ENCODE measurements at places on chromosomes 11 and 22.

DNA sequence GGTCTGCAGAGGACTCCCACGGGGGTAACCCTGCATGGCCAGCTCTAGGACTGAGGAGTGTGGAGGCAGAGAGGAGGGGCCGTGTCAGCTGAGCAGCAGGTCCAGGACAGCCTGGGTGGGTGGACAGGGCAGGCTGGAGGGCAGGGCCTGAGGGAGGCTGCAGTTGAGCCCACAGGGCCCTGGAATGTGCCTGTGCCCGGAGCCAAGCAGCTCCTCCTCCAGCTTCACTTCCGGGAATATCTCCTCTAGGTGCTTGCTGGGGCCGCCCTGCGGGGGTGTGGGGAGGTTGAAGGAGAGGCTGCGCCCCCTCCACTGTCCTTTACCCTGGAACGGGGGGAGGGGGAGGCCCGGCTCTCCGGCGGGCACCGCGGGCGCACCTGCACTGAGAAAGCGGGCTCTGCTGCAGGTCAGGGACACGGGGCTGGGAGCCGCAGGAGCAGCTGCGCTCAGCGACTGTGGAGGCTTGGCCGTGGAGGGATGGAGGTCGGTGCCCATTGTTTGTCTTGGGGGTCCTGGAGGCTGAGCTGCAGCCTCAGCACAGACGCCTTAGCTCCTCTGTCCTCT lies 1293.2 kb downstream of the BRD1 start:
- DNase-seq = no peak

GRCh38 chr11:47994417-47994816 lies 14.1 kb downstream of the PTPRJ start:
- no peak for DNase-seq

GRCh38 chr22:37416389-37416788 lies 10.9 kb downstream of the ELFN2 start:
- no peak for DNase-seq

GRCh38 chr11:64295760-64296159 lies 4.4 kb upstream of the CATSPERZ start:
- no peak for DNase-seq

DNA sequence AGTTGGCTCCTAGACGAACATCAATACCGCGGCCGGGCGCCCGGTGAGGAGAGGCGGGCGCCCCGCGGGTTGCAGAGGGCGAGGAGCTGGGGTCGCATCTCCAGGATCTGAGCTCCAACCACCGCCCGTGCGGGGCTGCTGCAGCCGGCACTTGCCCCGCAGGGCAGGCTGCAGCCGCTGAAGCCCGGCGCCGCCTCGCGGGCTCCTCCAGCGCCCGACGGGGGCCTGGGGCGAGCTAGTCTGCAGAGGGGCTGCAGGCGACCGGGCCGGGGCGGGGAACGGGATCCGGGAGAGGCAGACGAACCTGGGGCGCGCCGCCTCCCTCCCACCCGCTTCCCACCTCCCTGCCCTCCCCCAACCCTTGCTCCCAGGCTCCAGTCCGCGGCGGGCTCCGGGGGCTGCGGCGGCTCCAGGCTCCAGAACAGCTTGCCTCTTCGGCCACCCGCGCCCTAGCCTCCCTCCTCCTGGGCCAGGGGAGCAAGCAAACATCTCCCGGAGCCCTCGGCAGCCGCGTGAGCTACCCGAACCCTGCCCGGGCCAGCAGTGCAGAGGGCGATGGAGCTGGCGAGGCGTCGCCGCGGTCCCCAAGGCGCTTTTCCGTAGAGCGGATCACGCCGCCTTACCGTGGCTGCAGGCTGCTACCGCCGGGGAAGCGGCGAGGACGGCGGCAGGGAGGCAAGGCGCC lies 802 bp downstream of the TENM4 start:
- DNase-seq = no peak

- no peak for DNase-seq
These were observed 337.4 kb downstream of the CADM1 start for GRCh38 chr11:115166820-115167219.

GRCh38 chr11:2169005-2169378 lies 2.6 kb downstream of the TH start:
- DNase-seq = no peak

DNA sequence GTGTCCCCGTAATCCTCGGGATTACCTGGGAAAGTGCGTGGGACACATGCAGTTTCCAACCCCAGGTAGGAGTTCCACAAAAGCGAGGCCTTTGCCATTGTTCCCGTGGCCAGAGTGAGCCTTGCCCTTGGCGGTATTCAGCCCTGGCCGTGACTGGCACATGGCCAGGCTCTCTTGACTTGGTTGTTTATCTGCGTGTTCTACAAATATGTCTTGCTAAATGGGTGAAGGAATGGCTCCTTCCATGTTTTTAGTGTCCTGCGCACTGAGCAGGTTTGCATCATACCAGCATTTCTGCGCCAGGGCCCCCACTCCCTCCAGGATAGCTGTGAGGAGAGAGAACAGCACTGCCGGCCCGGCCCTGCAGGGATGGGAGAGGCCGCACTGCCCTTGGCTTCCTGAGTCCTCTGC lies 20.0 kb downstream of the POLR3H start:
- no peak for DNase-seq

- DNase-seq = no peak
These were observed 739 bp upstream of the MRGPRE start for GRCh38 chr11:3232956-3233355.

- no peak for DNase-seq
These were observed 76.6 kb downstream of the PKNOX2 start for GRCh38 chr11:125241104-125241503.

DNA sequence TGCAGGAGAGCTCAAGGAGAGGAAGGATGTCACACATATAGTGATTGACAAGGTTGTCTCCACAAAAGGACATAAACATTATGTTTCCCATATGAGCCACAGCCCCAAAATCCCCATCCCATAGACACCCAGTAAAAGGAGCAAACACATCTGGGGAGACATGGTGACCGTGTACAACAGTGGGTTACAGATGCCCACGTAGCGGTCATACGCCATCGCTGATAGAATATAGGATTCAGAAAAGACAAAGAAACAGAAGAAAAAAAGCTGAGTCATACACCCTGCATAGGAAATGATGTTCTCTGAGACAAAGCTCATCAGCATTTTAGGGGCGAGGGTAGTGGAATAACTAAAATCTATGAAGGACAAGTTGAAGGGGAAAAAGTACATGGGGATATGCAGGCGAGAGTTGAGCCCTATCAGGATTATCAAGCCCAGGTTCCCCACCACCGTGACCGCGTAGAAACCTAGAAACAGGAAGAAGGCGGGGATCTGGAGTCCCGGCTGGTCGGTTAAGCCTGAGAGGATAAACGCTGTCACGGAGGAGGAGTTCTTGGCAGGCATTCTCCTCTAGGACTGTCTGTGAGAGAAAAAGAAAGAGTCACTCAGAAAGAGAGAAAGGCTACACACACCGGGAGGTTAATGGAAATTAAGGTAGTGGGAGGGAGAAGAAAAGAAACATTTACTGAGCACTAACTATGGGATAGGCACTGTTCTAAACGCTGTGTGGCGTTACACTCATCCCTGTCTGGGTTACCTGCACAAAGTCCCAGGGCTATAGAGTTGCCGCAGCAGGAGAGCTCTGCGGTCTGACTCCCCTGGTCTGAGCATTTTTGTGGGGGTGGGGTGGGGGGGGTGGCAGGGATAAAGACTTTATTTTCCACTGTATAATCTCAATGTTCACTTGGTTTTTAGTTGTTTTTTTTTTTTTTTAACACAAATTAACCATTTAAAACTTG lies 36.1 kb upstream of the OR8B8 start:
- DNase-seq = no peak

- no peak for DNase-seq
These were observed 103.0 kb upstream of the CD44 start for GRCh38 chr11:35035894-35036408.

DNA sequence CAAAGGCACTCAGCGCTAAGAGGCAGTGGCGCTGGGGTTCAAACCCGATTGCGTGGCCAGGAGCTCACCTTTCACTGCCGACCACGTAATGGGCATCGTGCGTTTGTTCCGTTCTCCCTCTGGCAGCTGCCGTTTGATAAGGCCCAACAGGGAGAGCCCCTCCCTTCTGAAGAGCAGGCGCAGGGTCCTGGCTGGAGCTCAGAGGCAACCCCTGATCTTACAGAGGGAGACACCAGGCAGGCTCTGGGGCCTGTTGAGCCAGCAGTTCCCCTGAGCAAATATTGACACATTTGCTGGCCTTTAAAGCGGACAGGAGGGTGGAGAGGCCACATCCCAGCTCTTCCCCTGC lies 11.7 kb upstream of the C1QTNF6 start:
- no peak for DNase-seq

DNA sequence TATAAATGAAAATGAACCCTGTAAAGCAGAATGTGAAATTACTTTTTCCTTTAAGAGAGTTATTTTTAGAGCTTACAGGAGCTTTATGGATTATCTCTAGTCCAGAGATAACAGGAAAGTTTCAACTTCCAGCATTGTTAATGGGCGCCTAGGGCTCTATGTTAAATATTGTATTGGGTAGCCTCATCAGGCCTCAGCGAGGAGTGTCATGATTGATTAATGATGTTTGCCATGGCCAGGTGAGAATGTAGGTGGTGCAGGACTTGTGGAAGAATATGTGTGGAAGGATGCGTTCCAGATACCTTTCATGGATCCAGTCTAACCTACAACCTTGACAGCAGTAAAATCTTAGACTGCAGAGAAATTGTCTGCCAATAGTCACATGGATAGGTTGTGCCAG lies 50.6 kb downstream of the ME3 start:
- no peak for DNase-seq

DNA sequence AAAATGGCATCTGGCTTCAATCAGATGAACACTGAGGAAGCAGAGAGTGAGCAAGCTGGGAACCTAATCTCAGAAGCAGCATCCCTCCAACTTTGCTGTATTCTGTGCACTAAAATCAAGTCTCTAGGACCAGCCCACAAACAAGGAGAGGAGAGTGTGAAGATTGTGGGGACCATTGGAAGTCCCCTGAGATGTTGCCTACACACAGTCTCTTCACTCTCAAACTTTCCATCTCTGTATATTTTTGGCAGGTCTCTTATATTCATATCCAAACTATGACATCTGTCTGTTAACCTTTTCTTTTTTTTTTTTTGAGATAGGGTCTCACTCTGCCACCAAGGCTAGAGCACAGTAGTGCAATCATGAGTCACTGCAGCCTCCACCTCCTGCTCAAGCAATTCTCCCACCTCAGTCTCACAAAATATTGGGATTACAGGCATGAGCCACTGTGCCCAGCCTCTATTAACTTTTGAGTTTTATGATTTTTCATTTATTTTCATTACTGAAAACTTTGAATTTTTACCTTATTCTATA lies 1096.4 kb downstream of the TBC1D22A start:
- no peak for DNase-seq

- DNase-seq = no peak
These were observed 682.6 kb downstream of the JRKL start for GRCh38 chr11:97072420-97072819.

- DNase-seq = peak; percentile 71
These were observed 9.1 kb downstream of the SELENOO start for GRCh38 chr22:50209893-50210292.

- DNase-seq = no peak
These were observed 7.4 kb downstream of the CD5 start for GRCh38 chr11:61109671-61110070.

GRCh38 chr11:35223371-35223796 lies 84.4 kb downstream of the CD44 start:
- no peak for DNase-seq

DNA sequence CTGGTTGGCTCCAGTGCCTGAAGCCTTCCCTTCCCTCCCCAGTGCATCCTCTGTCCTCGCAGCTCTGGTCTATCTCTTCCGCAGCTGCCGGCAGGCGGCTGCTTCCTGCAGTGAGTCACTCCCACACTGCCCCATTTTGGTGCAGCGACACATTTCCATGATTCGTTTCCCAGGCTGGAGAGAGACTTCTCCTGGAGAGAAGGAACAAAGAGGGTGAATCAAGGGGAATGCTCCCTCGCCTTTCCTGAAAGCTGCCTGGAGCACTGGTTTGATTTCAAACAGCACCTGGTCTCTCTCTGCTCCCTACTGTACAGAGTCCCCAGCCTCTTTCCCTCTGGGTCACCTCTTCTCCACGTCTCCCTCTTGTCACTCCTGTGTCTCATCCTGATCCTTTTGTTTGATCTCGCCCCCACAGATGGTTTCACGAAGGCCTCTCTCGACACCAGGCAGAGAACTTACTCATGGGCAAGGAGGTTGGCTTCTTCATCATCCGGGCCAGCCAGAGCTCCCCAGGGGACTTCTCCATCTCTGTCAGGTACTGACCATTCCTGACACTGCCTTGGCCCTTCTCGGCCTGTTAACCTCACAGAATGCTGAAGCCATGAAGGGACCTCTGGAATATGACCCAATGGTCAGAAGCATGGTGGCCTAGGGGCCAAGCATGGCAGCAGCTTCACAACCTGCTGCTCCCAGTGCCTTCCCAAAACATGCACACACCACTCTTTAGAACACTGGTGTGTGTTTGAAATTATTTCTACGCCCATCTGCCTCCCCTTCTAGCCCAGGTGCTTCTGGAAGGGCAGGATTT lies at the start of gene TMA7B:
Gene TMA7B, plus strand, starts transcription at position 758 of the 808 bp plus-strand sequence. CDS start 3,978 bp downstream, outside the sequence.
- DNase-seq = peak; percentile 39
